Skeletal muscle cell (primary cell): ENCODE measurements at places on chromosomes 7 and 10.

- DNase-seq = no peak
These were observed 63.5 kb downstream of the RABGEF1 start for GRCh38 chr7:66804001-66804400.

DNA sequence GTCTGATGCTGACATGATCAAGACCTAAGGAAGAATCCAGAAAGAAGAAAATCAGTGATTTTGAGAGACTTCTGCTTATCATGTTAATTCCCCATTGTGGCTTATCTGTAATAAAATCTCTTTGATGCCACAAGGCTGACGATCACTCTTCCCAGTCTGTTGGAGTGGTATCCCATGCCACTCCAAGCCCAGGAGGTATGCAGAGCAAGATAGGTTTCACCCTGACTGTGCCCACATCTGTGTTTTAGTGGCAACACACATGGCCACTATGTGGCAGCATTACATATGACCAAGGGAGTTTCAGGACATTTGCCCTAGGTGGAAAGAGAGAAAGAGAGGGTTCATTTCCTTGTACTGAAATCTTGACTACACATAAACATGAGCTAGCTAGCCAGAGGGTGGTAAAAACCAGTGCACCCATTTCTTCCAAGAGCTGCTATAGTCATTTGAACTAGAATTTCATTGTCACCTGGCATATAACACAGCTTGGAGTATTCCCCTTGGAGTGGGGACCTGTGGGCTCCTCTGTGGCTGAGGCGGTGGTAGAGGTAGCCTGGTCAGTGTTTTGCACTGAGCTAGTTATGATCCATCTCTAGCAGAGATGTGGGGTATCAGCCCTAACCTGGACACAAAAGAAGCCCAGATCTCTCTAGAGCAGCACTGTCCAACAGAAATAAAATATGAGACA lies 20.8 kb downstream of the LAMB4 start:
- no peak for DNase-seq

DNA sequence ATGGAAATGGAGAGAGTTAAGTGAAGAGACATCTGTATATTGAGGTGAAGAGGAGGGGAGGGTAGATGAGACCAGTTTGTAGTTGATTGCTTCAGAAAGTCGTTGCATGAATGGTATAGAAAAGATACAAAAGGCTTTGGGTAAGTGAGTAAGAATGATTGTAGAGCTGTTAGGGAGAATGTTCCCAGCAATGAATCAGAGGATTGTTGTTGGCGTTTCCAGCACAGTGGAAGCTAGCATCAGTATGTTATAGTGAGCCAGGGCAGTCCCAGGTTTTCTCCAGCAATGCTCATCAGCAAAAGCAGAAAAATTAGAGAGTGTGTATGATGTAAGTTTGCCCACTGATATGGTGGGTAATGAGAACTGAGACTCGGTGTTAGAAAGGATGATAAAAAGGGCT lies 15.4 kb upstream of the CDK6 start:
- no peak for DNase-seq

DNA sequence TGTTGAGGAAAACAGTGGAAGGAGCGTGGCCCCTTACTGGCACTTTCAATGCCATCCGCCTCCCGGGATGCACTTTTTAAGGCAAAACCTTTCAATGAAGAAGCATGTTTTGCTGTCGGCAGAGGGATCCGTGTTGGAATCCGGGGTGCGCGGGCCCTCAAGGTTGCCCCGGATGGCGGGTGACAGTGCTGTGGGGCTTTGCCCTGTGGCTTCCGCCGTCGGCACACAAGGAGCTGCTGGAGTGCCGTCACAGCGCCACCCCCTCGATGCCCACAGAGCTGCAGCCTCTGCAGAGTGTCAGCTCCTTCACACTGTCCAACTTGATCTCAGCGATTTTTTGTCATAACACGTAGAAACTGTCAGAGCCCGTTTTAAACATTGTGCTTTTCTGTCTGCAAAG lies 59.0 kb downstream of the NKX6-2 start:
- no peak for DNase-seq

- DNase-seq = no peak
These were observed 22.3 kb downstream of the RHEB start for GRCh38 chr7:151497306-151497871.

DNA sequence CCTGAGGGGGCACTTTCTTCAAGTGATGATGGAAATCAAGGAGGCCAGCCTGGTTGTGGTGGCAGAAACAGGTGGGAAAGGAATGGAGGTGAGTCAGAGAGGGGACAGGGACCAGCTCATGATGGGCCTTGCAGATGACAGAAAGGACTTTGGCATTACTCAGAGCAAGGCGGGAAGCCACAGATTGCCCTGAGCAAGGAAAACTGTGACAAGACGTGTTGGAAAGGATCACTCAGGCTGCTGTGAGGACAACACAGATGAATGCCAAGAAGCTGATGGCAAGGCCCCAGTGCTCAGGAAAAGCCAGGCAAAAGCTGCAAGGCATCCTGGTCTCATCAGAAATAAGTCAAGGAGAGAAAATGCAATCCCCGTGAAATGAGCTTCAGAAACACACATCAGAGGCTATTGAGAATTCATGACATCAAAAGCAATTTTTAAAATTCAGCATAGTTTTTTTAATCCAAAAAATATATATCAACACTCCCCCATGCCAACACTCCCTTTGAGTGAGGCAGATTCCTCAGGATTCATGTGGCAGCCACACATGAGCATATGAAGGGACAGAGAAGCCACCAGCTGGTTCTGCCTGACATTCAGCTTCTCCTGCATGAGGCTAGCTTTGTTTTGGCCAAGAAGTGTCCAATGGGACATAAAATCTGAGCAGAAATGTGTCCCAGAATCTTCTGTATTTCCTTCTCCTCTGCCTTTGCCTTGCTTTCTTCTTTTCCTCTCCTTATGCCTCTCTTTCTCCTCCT lies 244.5 kb upstream of the MYO3A start:
- DNase-seq = no peak

DNA sequence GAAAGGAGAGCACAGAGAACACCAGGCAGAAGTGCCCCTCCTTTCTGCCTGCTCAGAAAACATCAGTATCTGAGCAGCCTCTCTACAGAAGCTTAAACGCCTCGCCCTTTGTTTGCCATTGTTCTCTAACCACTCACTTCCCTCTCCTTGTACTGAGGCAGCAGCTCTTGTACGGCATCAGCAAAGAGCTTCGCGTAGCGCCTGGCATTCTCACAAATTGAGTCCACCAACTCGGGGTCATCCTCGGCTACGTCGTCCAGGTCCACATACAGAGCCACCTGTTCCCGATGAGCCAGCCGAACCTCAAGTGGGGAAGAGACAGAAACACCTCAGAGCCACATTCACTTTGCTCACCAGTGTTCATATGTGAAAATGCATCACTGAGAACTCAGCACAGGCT lies 1.7 kb downstream of the MCM7 start:
- no peak for DNase-seq

DNA sequence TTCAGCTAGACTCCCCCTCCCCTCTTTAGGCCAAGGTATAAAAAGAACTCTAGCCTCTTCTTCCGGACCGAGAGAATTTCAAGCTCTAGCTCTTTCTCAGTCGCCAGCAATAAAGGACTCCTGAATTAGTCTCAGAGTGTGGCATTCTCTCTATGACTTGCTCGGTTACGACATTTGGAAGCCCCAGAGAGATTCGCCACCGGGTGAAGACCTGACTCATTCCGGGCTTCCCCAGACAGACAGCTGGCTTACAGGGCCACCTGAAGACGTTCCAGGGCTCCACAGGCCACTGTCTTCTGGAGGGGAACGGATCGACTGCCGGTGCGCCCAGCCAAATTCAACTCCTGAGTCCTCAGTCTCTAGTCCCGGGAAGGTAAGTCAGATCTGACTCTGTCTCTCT lies at the start of gene AKR1B15:
TSS of gene AKR1B15 (plus strand) at position 234 of the 400 bp plus-strand sequence. CDS start 15,510 bp downstream, outside the sequence.
- no peak for DNase-seq

GRCh38 chr10:32516567-32517495 lies 70.9 kb downstream of the CCDC7 start:
- DNase-seq = no peak

DNA sequence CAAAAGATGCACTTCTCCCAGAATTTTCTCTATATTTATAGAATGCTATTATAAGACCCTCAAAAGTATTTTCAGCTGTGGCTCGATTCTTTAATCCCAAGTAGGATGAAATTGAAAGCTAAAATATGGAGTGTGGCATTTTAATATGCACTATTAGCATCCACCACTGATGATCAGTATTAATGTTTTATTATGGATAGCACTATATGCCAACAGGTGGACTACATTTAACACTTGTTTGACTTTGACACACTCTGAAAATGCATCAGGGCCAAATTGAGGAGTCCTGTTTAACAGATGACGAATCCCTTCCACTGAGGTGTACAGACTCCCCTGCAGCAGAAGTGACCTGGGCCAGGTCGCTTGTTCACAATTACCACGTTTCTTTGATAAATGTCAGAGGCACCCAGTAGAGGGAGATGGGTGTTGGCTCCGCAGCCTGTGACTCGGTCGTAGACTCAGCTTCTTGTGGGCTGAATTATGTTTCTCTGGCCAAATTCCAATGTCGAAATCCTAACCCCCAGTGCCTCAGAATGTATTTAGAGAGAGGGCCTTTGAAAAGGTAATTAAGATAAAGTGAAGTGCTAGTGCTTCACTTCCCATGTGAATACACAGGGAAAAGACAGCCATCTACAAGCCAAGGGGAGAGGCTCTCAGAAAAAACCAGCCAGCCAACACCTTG lies 48.1 kb downstream of the WIPF3 start:
- no peak for DNase-seq

DNA sequence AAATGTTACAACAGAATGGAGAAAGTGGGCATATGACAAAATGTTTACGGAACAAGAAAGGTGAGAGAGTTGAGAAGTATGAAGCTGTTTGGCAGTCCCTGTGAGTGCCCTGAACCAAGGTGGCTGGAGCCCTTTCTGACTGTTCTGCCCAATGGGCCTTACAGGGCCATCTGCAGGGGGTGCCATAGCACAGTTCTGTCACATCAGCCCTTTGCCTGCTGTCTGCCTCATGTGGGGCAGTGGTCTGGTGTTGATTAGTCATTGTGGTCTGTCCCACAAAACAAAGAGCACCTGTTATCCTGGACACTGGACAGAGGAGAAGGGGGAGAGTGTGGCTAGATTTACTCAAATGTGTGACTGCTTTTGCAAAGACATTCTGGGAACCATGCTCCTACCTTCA lies 51.5 kb upstream of the OSBPL3 start:
- no peak for DNase-seq

- no peak for DNase-seq
These were observed 497.5 kb upstream of the KLF6 start for GRCh38 chr10:4282496-4282895.

- no peak for DNase-seq
These were observed 134.4 kb upstream of the DLX6 start for GRCh38 chr7:96870934-96871333.

DNA sequence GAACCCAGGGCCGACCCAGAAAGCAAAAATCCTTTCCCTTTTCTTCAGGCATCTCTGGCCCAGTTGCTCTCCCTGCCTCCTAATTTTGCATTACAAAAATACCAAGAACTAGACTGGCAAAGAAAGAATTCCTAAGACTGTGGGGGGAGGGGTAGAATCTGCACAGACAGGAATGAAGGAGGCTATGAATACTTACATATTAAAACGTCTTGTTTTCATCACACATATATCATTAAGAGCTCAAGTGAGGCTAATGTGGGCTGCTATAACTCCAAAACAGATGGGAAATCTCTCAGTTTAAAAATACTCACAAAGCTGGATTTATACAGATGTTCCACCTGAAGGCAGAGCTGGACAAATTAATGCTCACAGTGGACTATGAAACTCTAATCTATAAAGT lies 29.2 kb upstream of the MKX start:
- no peak for DNase-seq

DNA sequence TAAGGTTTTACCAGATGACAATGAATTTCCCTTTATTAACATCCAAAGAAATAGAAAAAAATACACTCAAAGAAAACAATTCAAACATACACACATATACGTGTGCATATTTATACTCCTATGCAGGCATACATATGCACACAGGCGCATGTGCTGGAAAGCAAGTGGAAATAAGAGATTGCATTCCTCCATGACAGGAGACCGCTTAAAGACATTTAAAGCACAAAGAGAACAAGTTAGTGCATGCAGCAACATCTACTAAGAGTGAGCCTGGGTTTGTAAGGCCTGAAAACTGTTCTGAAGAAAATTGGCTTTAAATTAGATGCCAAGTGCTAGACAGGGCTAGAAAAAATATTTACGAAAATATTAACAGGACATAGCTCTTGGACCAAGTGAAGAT lies 40.1 kb upstream of the PPP1R17 start:
- DNase-seq = no peak

DNA sequence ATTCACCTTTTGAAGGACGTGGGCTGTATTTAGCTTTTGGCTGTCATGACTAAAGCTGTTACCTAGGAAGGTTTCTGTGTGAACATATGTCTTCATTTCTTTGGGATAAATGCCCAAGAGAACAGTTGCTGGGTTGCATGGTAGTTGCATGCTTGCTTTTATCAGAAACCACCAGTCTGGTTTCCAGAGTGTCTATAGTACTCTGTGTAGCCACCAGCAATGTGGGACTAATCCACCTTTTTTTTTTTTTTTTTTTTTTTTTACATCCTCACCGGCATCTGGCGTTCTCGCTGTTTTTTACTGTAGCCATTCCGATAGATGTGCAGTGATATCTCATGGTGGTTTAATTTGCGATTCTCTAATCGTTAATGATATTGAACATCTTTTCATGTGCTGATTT lies 297.8 kb downstream of the SDK1 start:
- no peak for DNase-seq

DNA sequence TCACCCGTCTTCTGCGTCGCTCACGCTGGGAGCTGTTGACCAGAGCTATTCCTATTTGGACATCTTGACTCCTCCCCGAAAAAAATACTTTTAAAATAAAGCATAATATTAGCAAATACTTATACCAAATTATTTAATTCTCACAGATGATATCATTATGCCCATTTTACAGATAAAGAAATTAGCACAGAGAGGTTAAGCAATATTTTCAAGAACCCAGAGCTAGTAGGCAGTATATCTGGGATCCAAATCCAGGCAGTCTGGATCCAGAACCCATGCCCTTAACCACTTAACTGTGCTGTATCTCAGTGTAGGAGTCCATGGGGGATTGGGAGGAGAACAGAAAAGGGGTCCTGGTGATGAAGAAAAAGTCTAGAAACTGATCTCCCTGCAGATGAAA lies 6.1 kb downstream of the IQUB start:
- DNase-seq = no peak
